Lung (tissue), 17 donors: ENCODE measurements at places on chromosomes 12 and 14. TPM values are rescaled to one million over a fixed set of nuclear protein-coding genes. Genes with fewer than 3 reads are reported as not detected.

CEBPE gene
- 0.16 TPM for polyA plus RNA-seq

DNA sequence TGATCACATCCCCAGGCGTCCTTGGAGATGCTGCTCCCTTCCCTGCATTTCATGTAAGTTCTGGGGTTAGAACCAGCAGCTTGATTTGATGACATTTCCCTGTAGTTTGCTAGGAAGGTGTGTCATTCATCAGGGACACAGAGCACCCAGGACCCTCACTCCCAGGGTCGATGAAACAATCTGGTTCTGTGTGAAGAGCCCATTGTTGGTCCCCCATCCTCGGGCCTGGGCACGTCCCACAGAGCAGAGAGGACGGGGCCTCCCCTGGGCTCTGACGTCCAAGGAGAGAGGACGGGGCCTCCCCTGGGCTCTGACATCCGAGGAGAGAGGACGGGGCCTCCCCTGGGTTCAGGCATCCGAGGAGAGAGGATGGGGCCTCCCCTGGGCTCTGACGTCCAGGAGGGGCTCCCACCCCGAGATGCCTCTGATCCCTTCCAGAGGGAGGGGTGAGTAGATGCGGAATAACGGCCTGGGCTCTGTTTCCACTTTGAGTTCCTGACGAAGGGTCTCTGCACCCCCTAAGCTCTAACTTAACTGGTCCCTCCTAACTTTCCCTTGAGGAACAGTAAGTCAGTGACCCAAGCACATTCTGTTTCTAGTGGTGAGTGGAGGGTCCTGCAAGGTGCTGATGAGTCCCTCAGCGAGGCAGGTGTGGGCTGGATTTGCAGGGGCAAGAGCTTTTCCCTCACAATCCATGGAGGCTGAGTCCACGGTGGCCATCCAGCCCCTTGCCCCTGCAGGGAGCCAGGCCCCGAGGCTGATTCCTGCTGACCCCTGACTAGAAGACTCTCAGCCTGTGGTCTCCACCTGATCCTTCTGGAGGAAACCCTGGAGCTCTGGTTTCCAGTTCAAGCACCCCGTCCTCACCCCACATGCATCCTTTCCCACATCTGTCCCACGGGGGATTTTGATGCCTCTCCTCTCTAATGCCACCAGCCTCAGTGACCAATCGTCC is 35.5 kb upstream of the SFSWAP start:
- H3K36me3 ChIP-seq, result no peaks in the 10 kb centered on the region
- H3K27me3 ChIP-seq, result peaks cover 4% of the 10 kb centered on the region
- no peaks in the 10 kb centered on the region for H3K4me1 ChIP-seq
- no peak overlapping the region for H3K4me3 ChIP-seq
- no peak for DNase-seq

DNA sequence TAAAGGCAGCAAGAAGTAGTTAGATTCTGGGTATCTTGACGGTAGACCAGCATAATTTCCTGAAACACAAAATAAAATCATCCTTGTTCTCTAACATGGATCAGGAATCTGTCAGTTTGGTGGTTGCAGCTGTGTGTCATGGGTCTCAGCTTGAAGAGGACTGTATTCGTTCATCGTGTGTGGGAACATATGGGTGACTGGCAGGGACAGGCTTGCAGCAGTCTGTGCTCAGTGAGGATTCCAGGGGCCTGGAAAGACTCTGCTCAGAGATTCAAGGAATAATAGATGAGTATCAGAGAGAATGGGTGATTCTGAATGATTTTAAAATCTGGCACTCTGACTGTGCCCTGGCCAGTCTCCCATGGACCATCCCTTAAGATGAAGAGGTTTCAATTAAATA is 421.6 kb downstream of the APAF1 start:
- DNase-seq, result peak; percentile 44
- no peak overlapping the region for H3K27ac ChIP-seq
- H3K4me1 ChIP-seq, result no peaks in the 10 kb centered on the region
- H3K36me3 ChIP-seq, result no peaks in the 10 kb centered on the region
- H3K4me3 ChIP-seq, result no peak overlapping the region

DNA sequence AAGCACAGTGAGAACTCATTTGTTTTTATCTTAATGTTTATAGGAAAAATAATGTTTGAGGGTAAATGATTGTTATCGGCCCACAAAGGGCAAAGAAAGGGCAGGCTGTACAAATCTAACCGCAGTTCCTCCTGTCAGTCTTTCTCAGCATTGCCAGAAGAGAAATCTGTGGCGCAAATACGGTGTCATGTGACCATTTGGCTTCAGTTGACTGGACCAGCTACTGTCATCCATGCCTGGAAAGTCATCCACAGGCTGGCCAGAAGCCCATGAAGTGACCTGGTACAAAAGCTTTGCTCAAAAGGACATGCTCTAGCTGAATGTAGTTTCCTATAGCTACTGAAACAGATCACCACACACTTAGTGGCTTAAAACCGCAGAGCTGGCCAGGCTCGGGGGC is 43.6 kb downstream of the HCAR2 start:
- no peak for DNase-seq
- no peaks in the 10 kb centered on the region for H3K4me1 ChIP-seq
- no peak overlapping the region for H3K27ac ChIP-seq

- peak; percentile 29 for DNase-seq
- no peak overlapping the region for H3K27ac ChIP-seq
- no peaks in the 10 kb centered on the region for H3K4me1 ChIP-seq
- no peaks in the 10 kb centered on the region for H3K27me3 ChIP-seq
- H3K4me3 ChIP-seq, result no peak overlapping the region
- H3K36me3 ChIP-seq, result no peaks in the 10 kb centered on the region
Measured at GRCh38 chr12:103680591-103681141, 93.6 kb downstream of the STAB2 start.

- H3K4me3 ChIP-seq, result no peak overlapping the region
- H3K36me3 ChIP-seq, result no peaks in the 10 kb centered on the region
- H3K4me1 ChIP-seq, result no peaks in the 10 kb centered on the region
- DNase-seq, result peak; percentile 27
- H3K27me3 ChIP-seq, result no peaks in the 10 kb centered on the region
Measured at GRCh38 chr12:3658327-3659163, 94.4 kb downstream of the CRACR2A start.

OR6C70 gene
- polyA plus RNA-seq, result not detected

- no peaks in the 10 kb centered on the region for H3K36me3 ChIP-seq
- H3K4me3 ChIP-seq, result no peak overlapping the region
- peak overlapping the region; percentile 26 for H3K27ac ChIP-seq
Measured at GRCh38 chr12:3098436-3098835, 21.3 kb downstream of the TSPAN9 start.

CLEC14A gene
- polyA plus RNA-seq, result 75.3 TPM

NPAS3 gene
- polyA plus RNA-seq, result 0.20 TPM

DNA sequence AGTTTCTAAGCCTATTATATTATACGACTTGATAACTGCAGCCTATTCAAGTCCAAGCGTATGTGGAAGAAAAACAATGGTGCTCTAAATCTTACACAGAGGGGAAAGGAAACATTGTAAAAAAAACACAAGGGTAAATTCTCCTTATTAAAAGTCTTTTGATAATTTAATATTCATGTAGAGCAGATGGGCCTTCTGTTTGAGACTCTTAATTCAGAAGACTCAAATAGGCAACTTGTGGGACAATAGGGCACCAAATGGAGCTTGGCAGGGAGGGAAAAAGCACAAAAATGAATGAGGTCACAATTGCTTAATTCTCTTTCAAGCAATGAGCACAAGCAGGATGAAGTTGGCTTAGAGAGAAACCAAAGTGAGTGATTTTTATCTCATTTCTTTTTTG is 159.4 kb downstream of the NELL2 start:
- H3K27me3 ChIP-seq, result peaks cover 23% of the 10 kb centered on the region
- no peak overlapping the region for H3K27ac ChIP-seq
- H3K36me3 ChIP-seq, result no peaks in the 10 kb centered on the region

DNA sequence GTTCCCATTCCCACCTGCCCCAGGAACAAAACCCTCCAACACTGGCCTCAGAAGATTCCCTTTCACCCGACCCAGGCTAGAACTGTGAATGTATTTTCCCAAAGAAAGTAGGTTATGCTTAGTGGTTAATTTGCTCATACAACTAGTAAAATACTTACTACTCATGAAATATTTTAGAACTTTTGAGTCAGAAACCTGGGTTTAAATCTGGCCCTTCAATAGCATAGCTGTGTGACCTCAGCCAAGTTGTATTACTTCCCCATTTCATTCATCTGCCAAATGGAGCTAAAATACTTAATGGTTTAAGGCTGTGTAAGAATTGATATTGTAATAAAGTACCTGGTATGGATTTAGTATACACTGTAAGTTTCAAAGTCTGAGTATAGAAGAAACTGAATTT is 69.1 kb upstream of the DNM1L start:
- no peak overlapping the region for H3K4me3 ChIP-seq
- H3K4me1 ChIP-seq, result no peaks in the 10 kb centered on the region
- H3K27ac ChIP-seq, result no peak overlapping the region
- no peak for DNase-seq
- peaks cover 19% of the 10 kb centered on the region for H3K36me3 ChIP-seq

GRCh38 chr14:23043754-23044153 is 1.7 kb downstream of the PSMB11 start:
- no peaks in the 10 kb centered on the region for H3K27me3 ChIP-seq
- no peaks in the 10 kb centered on the region for H3K36me3 ChIP-seq
- H3K4me1 ChIP-seq, result peaks cover 10% of the 10 kb centered on the region
- peak; percentile 52 for DNase-seq
- H3K27ac ChIP-seq, result no peak overlapping the region

DNA sequence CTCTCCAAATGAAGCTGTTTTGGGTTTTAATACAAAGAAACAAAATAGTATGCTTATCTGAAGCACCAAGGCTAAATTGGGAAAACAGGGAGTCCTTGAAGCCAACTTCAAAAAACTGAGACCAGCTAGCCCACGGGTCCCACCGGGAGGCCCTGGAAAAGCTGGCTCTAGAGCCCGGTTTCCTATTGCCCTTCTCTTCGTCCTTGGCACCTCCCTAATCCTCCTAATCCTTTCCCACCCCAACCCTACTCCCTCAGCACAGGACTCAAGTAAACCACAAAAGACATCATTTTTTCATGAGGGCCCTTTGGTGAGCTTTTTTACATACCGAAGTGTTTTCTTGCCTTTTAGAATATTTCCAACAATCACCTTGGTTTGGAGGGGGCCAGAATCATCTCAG is 11.3 kb downstream of the LRRC74A start:
- H3K27me3 ChIP-seq, result no peaks in the 10 kb centered on the region
- DNase-seq, result no peak
- H3K36me3 ChIP-seq, result no peaks in the 10 kb centered on the region
- H3K27ac ChIP-seq, result no peak overlapping the region

DNA sequence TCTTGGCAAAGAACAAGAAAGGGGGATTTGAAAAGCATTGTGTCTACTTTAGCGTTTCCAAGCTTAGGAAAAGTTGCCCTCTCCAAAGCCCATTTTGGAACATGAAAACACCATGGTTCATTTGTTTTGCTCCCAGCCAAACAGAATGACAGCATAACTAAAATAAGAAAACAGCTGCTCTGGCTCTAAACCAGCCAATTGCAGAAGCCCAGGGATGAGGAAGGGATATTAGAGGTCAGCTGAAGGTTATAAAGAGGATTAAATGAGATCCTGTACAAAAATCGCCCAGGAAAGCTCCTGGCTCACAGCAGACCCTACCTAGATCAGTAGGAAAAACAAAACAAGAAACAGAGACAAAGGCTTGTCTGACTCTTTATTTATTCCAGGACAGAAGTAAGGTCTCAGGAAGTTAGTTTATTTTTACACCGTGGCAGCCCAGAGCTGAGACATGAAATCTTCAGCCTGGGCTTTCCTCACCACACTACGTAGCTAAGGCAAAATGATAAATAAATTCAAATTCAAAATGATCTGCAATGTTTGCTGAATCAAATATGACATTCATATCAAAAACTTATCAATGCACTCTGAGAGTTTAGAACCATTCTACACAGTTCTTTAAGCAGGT is 25.9 kb downstream of the SPX start:
- no peaks in the 10 kb centered on the region for H3K4me1 ChIP-seq
- no peaks in the 10 kb centered on the region for H3K27me3 ChIP-seq
- H3K36me3 ChIP-seq, result no peaks in the 10 kb centered on the region
- peak; percentile 94 for DNase-seq

GRCh38 chr14:102663440-102663839 is 71.0 kb downstream of the RCOR1 start:
- no peak overlapping the region for H3K4me3 ChIP-seq
- no peaks in the 10 kb centered on the region for H3K27me3 ChIP-seq
- no peak for DNase-seq
- no peak overlapping the region for H3K27ac ChIP-seq
- H3K4me1 ChIP-seq, result no peaks in the 10 kb centered on the region

KRT82 gene
- not detected for polyA plus RNA-seq

DNA sequence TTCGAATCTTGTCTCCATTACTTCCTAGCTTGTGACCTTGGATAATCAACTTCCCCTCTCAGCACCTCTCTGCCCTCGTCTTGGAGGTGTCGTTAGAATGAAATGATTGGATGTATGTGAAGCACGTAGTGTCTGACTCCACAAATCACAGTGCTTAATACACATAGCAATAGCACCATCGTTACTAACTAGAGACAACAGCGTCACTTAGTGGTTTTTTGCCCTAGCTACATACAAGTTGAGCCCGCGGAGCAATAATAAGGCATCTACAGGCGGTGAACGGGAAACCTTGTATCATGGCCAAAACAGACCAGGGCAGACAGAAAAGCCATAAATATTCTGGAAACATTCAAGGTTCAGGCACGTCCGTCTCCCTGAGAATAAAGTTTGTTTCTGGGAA is 154.9 kb downstream of the ASCL4 start:
- no peaks in the 10 kb centered on the region for H3K27me3 ChIP-seq
- no peaks in the 10 kb centered on the region for H3K4me1 ChIP-seq
- no peak overlapping the region for H3K4me3 ChIP-seq
- no peaks in the 10 kb centered on the region for H3K36me3 ChIP-seq
- peak; percentile 30 for DNase-seq

DNA sequence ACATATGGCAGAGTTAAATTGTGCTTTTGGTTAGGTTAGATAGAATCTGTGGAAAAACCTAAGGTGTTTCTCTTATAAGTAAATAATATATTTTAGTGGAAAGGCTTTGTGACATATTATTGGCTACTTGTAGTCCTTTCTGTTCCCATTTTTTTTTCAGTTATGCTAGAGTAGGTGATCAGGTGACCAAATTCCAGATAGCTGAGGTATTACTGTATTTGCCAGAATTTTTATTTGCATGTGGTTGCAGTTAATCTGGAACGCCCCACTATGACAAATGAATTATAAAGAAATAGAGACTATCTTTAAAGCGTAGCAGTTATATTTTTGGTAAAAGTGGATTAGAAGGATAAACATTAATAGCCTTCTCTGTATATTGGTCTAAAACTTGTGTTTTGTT is 52.0 kb downstream of the ARHGAP5 start:
- H3K27ac ChIP-seq, result peak overlapping the region; percentile 36
- no peaks in the 10 kb centered on the region for H3K4me1 ChIP-seq
- no peaks in the 10 kb centered on the region for H3K27me3 ChIP-seq
- no peak overlapping the region for H3K4me3 ChIP-seq

SPX gene
- polyA plus RNA-seq, result 0.09 TPM

GRCh38 chr14:57962325-57963035 is 96.6 kb upstream of the SLC35F4 start:
- no peaks in the 10 kb centered on the region for H3K4me1 ChIP-seq
- H3K4me3 ChIP-seq, result no peak overlapping the region
- DNase-seq, result peak; percentile 44
- no peaks in the 10 kb centered on the region for H3K36me3 ChIP-seq

- H3K36me3 ChIP-seq, result no peaks in the 10 kb centered on the region
- DNase-seq, result peak; percentile 70
- H3K4me3 ChIP-seq, result peak overlapping the region; percentile 78
- no peaks in the 10 kb centered on the region for H3K27me3 ChIP-seq
Measured at GRCh38 chr12:49706351-49707127, 666 bp downstream of the FMNL3 start.

- H3K27me3 ChIP-seq, result no peaks in the 10 kb centered on the region
- no peak for DNase-seq
- H3K27ac ChIP-seq, result no peak overlapping the region
- peaks cover 25% of the 10 kb centered on the region for H3K4me1 ChIP-seq
- no peak overlapping the region for H3K4me3 ChIP-seq
- peaks cover 4% of the 10 kb centered on the region for H3K36me3 ChIP-seq
Measured at GRCh38 chr14:59268011-59268410, 79.5 kb downstream of the DAAM1 start.

GPR137C gene
- 0.59 TPM for polyA plus RNA-seq
